Posterior vena cava (tissue), 2 donors: ENCODE measurements at places on chromosomes 4 and X. TPM values are rescaled to one million over a fixed set of nuclear protein-coding genes. Genes with fewer than 3 reads are reported as not detected.

Gene HELT
- not detected for total RNA-seq

DNA sequence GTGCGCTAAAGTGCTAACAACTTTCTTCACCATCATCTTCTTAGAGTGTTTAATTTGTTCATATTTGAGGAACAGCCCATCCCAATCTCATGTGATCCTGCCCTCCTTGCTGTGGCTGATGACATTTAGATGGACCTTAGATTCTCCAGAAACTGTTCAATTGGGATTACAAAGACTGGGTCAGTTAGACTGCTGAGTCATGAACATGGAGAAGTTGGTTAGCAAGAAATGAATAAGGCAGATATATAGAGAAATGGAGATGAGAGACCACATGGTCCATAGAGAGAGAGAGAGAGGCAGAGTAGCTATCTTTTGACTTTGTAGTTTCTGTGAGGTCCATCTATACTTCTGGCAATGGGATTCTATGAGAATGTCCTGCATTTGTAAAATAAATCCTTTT, 275.9 kb downstream of the GLUD2 start:
- DNase-seq, result no peak

Gene YY2
- 2.5 TPM for total RNA-seq

Gene MAGEA1
- total RNA-seq, result not detected

GRCh38 chrX:8204943-8205342, 33.9 kb upstream of the VCX2 start:
- DNase-seq, result no peak

- no peak for DNase-seq
Measured at GRCh38 chr4:68271851-68272357, 26.4 kb upstream of the TMPRSS11B start.
